GM23248 (cell line): ENCODE measurements at places on chromosomes 2 and 18. TPM values are rescaled to one million over a fixed set of nuclear protein-coding genes. Genes with fewer than 3 reads are reported as not detected.

Gene UNC80
- polyA plus RNA-seq, result not detected in 2 replicates

Gene TMEFF2
- 0.13 TPM in 1 of 2 replicates, not detected in the other for polyA plus RNA-seq

Gene OSR1
- 21.1 and 22.7 TPM in 2 replicates for polyA plus RNA-seq

Gene MGAT4A
- not detected in 2 replicates for polyA plus RNA-seq

Gene ICA1L
- polyA plus RNA-seq, result 3.4 and 3.8 TPM in 2 replicates

Gene GTF2A1L
- polyA plus RNA-seq, result 0.13 and 0.27 TPM in 2 replicates

Gene GKN1
- polyA plus RNA-seq, result not detected in 2 replicates

Gene DCDC2C
- not detected in 2 replicates for polyA plus RNA-seq

Gene SGPP2
- not detected in 2 replicates for polyA plus RNA-seq

Gene MC2R
- not detected in 2 replicates for polyA plus RNA-seq

Gene EMILIN2
- polyA plus RNA-seq, result 6.5 and 9.0 TPM in 2 replicates

Gene PDCD1
- not detected in 2 replicates for polyA plus RNA-seq

Gene CCDC141
- 0.15 TPM in 1 of 2 replicates, not detected in the other for polyA plus RNA-seq

Gene FEV
- polyA plus RNA-seq, result not detected in 2 replicates

Gene CYS1
- 2.8 and 3.1 TPM in 2 replicates for polyA plus RNA-seq

Gene MEP1B
- not detected in 2 replicates for polyA plus RNA-seq

Gene CTNNA2
- not detected in 2 replicates for polyA plus RNA-seq

Gene RNF144A
- 0.60 and 0.67 TPM in 2 replicates for polyA plus RNA-seq

Gene DYSF
- 0.25 and 0.42 TPM in 2 replicates for polyA plus RNA-seq

Gene SAG
- polyA plus RNA-seq, result not detected in 2 replicates

Gene BCL2
- 0.30 and 0.39 TPM in 2 replicates for polyA plus RNA-seq

Gene IL36A
- not detected in 2 replicates for polyA plus RNA-seq

Gene ANKRD23
- 0.95 and 1.4 TPM in 2 replicates for polyA plus RNA-seq

Gene ACADL
- not detected in 2 replicates for polyA plus RNA-seq

Gene HOXD12
- 0.14 and 0.19 TPM in 2 replicates for polyA plus RNA-seq

Gene SERPINB4
- not detected in 2 replicates for polyA plus RNA-seq

Gene LOXL3
- 55.2 and 57.2 TPM in 2 replicates for polyA plus RNA-seq

Gene LINC00305
- not detected in 2 replicates for polyA plus RNA-seq

Gene MARCO
- not detected in 2 replicates for polyA plus RNA-seq

Gene SKOR2
- not detected in 2 replicates for polyA plus RNA-seq

Gene LIMS1
- polyA plus RNA-seq, result 81.3 and 82.0 TPM in 2 replicates

Gene ARID5A
- 19.5 and 20.8 TPM in 2 replicates for polyA plus RNA-seq

Gene IL1F10
- polyA plus RNA-seq, result not detected in 2 replicates

Gene CD207
- polyA plus RNA-seq, result not detected in 2 replicates

Gene NRP2
- polyA plus RNA-seq, result 5.6 and 6.9 TPM in 2 replicates

Gene REG3A
- not detected in 2 replicates for polyA plus RNA-seq

Gene TMEM247
- not detected in 2 replicates for polyA plus RNA-seq

Gene PLGLB1
- 0.46 and 1.4 TPM in 2 replicates for polyA plus RNA-seq

Gene PKDCC
- polyA plus RNA-seq, result 0.95 and 1.2 TPM in 2 replicates

Gene TRIP12
- 52.0 and 52.2 TPM in 2 replicates for polyA plus RNA-seq

Gene DPP4
- 30.1 and 31.6 TPM in 2 replicates for polyA plus RNA-seq

Gene GAL3ST2
- polyA plus RNA-seq, result not detected in 2 replicates

Gene TRAPPC12
- 29.3 and 30.4 TPM in 2 replicates for polyA plus RNA-seq

Gene STAT4
- polyA plus RNA-seq, result 1.9 and 2.2 TPM in 2 replicates

Gene CRIM1
- 76.4 and 77.4 TPM in 2 replicates for polyA plus RNA-seq

Gene INHBB
- 0.19 and 0.49 TPM in 2 replicates for polyA plus RNA-seq

Gene ANKRD53
- polyA plus RNA-seq, result 0.65 and 1.2 TPM in 2 replicates

Gene LRATD1
- 0.86 and 1.3 TPM in 2 replicates for polyA plus RNA-seq

Gene REEP1
- polyA plus RNA-seq, result 0.27 TPM in 1 of 2 replicates, not detected in the other

Gene TCF7L1
- 1.8 and 1.9 TPM in 2 replicates for polyA plus RNA-seq

Gene SERPINB3
- 0.24 TPM in 1 of 2 replicates, not detected in the other for polyA plus RNA-seq
